ENCODE measurements at places on chromosomes 1 and 21.

- no peak for DNase-seq
Observed at GRCh38 chr1:7684132-7684531, 87.0 kb upstream of the VAMP3 start.

GRCh38 chr1:231527586-231528171 lies 790 bp upstream of the TSNAX start:
- DNase-seq: no peak

GRCh38 chr1:154775621-154776605 lies 94.2 kb downstream of the KCNN3 start:
- DNase-seq: no peak

DNA sequence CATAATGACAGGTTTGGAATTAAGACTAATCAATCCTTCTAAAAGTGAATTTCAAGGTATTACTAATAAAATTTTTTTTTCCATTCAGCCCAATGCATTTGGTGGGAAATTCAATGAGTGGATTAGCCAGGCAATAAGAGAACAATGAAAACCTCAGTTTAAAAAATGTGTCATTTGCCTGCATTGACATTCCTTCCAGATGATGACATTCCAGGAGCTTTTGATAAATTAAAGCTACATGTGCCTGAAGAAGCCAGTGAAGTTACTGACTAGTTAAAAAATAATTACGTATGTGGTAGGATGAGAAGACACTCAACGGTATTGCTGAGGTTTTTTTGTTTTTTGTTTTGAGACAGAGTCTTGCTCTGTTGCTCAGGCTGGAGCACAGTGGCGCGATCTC lies 37.9 kb upstream of the RC3H1 start:
- no peak for DNase-seq

- no peak for DNase-seq
Observed at GRCh38 chr1:71950579-71950978, 331.8 kb downstream of the NEGR1 start.

- DNase-seq: no peak
Observed at GRCh38 chr1:162180813-162181212, 111.3 kb downstream of the NOS1AP start.

- DNase-seq: no peak
Observed at GRCh38 chr1:199411506-199411905, 616.0 kb upstream of the NR5A2 start.

DNA sequence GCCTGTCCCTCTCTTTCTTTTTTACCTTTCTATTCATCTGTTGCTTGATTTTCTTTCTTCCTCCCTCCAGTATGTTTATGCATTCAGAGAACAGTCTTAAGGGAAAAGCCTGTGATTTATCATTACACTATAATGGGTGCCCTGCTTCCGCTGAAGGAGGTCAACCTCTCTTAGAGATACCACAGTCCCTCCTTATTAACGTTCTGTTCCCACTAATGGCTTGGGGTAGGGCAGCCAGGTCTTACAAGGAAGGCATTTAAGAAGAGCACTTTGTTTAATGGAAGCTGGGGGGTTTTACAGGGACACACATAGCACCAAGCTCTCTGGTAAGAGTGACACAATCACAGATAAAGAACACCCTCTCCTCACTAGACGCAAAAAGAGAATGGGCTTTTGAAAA lies 523.5 kb downstream of the NUF2 start:
- no peak for DNase-seq

GRCh38 chr1:35180776-35181374 lies 12.1 kb downstream of the SFPQ start:
- DNase-seq: no peak

DNA sequence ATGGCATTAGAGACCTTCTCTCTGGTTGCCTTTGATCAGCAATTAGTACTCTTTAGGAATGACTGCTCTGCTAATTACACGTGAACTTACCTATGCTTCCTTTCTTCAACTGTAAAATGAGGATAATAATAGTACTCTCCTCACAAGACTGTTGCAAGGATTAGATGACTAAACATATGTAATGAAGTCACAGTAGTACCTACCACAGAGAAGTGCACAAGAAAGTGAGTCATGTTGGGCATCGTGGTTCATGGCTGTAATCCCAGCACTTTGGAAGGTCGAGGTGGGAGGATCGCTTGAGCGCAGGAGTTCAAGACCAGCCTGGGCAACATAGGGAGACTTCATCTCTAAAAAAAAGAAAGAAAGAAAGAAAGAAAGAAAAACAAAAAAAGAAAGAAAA lies 68.1 kb upstream of the AK4 start:
- no peak for DNase-seq

DNA sequence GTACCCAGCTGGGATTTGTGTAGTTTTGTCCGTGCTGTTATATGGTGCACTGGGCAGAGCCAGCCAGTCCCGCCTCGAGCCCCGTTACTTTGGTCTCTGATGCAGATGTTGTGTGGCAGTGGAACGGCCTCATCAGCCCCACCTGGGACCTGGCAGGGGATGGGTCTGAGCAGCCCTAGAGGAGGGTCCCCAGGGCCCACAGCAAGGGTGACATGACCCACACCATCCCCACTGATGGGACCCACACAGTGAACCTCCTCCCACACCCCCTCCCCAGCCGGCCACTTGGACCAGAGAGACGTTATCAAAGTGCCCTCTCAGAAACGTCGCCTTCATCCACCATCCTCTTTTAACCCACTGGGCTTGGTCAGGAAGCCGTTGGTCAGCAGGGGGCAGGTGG lies 42.0 kb upstream of the PCBP3 start:
- DNase-seq: no peak

- no peak for DNase-seq
Observed at GRCh38 chr1:55536545-55536865, 321.3 kb upstream of the USP24 start.

- no peak for DNase-seq
Observed at GRCh38 chr1:24254783-24255182, 64.4 kb upstream of the GRHL3 start.

DNA sequence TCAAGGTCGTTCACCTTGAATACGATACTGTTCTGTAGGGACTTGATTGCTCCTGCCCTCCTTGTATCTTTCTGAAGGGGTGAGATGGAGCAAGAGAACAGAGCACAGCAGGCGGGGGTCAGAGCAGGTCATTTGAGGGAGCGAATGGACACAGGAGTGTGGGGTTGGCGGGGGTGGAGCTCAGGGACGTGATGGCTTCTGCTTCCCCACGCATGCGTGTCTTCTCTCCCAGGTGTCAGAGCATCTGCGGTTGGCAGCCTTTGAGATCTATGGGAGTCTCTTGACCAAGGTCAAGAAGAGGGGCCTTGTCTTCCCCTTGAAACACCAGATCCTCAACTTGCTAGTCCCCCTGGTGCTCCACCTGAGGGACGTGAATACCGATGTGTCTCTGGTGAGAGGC lies 63.9 kb downstream of the INAVA start:
- DNase-seq: no peak

GRCh38 chr1:147247656-147248238 lies 5.3 kb downstream of the CHD1L start:
- no peak for DNase-seq

- peak; percentile 15 for DNase-seq
Observed at GRCh38 chr1:10459184-10459583, 9.4 kb downstream of the CORT start.

DNA sequence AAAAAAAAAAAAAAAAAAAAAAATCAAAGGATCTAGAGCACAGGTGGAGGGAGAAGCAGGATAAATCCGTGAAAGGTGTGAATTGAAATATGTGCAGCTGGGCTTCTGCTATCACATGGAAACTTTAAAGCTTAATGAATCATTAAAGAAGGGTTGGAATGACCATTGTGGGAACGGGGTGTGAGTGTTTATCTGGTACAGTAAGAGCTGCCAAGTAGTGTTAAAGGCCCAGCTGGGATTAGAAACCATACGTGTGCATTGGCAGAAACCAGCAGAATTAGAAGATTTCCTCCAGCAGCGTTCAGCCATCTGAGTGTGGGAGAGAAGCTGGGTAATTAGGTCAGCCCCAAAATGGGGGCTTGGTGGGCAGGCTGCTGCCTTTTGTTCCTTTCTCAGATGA lies 13.5 kb downstream of the FALEC start:
- DNase-seq: no peak

GRCh38 chr1:27646676-27647075 lies 11.7 kb upstream of the FGR start:
- no peak for DNase-seq

DNA sequence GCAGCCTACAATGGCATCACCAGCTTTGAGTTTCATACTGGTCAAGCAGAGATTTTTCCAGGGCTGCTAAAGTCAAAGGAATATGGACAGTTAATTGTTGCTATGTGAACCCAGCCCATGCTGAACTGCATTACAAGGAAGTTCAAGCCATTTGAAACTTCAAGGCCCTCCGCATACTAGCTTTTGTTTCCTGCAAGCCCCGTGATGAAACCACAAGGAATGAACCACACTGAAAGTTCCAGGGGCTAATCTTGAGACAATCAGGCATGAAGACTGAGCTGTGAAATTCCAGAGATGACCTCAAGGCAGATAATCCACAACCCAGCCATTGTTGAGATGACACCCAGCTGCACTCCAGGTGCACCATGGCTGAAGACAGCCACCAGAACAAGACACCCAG lies 180.8 kb downstream of the C1orf21 start:
- no peak for DNase-seq

- DNase-seq: peak; percentile 51
Observed at GRCh38 chr1:198669023-198669698, 30.3 kb downstream of the PTPRC start.

DNA sequence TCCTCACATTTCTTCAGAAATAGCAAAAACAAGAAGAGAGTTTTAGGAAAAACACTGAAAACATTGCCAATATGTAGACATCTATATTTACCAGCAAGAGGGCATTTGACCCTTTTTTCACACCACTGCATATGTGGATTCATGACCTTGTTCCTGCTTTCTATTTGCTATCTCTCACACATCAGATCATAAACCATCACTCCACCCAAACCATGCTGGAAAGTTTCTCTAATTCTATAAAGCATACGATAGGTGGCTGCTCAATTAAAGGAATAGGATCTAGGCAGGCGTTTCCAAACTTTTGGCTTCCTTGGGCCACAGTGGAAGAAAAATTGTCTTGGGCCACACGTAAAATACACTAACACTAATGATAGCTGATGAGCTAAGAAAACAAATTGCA lies 35.6 kb upstream of the SAMD13 start:
- no peak for DNase-seq

- no peak for DNase-seq
Observed at GRCh38 chr1:227795732-227796131, 19.7 kb upstream of the PRSS38 start.

DNA sequence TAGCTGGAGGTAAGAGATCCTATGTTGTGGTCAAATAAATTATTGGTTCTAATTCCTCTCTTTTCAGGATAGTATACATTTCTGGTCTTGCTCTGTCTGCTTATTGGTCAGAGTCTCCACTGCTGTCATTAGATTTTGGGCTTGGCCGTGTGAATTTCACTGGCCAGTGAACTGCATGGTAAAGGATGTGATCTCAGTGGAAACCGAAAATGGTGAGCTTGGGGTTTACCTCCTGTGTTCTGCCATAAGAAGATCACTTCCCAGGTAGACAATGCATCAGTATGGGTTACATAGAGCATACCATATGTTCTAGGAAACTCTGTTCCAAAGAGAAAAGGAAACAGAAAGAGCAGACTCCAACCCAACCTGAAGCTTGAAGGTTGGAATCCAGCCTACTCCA lies 1123.3 kb upstream of the B3GALT2 start:
- no peak for DNase-seq

GRCh38 chr1:54965624-54966340 lies 14.6 kb upstream of the TMEM61 start:
- no peak for DNase-seq

DNA sequence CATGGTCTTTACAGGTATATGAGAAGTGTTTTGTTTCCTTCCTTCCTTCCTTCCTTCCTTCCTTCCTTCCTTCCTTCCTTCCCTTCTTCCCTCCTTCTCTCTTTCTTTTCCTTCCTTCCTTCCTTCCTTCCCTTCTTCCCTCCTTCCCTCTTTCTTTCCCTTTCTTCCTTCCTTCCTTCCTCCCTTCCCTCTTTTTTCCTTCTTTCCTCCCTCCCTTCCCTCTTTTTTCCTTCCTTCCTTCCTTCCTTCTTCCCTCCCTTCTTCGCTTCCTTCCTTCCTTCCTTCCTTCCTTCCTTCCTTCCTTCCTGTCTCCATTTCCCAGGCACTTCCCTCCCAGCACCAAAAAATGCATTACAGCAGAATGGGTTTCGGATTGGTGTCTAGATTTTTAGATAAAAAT lies 235.0 kb upstream of the KIAA0040 start:
- DNase-seq: no peak

DNA sequence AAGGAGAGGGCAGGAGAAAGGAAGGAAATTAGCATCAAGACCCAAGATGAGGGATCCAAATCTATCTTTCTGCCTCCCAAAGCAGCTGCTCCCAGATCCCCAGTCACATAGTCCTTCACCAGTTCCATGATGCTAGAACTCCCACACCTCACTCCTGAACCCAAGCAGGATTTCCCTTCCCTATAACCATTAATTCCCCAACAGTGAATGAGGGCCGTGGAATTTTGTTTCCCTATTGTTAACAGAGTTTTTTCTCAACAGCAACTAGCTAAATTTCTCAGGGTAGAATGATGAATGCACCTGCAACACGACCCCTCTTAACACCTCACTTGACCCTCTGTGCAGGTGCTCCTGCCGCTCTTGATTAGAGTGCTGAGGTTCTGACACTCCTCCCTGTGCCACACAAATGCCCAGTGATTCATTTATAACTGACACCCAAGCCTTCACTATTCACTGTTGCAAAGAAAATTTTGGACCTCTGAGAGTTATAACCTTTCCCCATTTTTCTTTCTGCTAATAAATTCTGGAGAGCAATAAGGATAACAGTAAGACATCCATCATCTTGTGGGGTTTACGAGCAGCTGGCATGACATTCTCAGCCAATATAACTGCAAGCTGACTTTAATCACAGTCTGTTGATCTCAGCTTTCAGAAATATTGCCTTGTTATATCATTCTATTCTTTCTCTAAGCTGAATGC lies 25.4 kb upstream of the NPL start:
- no peak for DNase-seq

GRCh38 chr1:26378088-26378878 lies 5.7 kb upstream of the ZNF683 start:
- DNase-seq: no peak

DNA sequence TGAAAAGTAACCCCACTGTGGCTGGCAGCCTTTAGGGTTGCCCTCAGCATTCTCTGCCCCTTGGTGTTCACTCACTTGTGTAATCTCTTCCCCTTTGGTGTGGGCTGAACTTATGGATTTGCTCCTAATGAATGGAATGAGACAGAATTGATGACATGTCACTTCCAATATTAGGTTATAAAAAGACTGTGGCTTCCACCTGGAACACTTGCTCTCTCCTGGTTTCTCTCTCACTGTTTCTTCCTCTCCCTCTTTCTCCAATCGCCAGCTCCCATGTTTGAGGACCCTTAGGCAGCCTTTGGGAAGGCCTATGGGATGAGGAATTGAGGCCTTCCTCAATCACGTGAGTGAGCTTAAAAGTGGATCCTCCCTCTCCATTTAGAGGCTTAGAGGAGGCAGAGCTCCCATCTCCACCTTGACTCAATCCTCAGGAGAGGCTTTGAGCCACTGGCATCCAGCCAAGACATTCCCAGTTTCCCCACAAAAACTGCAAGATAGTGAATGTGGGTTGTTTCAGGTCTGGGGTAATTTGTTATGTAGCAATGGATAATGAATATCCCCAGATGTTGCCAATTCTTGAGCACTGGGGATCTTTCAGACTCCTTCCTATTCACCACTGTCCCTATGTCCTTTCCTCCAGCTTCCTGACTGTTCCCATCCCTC lies 95.5 kb upstream of the CD34 start:
- no peak for DNase-seq

Measured in T47D (cell line).